ENCODE measurements at places on chromosomes 5 and 9. TPM values are rescaled to one million over a fixed set of nuclear protein-coding genes. Genes with fewer than 3 reads are reported as not detected.

The RPL35 gene
- total RNA-seq = 1,822 TPM

DNA sequence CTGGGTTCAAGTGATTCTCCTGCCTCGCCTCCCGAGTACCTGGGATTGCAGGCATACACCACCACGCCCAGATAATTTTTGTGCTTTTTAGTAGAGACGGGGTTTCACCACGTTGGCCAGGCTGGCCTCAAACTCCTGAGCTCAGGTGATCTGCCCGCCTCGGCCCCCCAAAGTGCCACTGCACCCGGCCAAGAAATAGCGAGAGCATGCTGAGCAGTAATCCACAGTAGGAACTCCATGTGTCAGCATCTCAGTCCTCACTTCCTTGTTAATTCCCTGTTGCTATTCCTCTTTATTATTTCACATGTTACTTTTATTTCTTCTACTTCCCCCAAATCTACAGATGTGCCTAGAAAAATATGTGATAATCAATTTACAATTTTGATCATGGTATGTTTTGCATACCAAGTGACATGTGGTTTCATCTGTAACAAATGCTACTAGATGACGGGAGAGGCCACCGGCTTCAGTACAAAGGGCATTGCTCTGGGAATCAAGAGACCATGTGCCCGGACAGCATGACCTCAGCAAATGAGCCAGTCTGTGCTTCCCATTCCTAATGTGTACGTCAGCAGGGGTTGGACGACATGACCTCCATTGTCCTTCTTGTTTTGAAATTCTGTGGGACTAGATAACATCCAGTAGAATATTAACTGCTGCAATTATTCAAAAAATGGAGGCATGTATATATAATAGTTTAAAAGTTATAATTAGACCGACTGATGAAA is 61.6 kb downstream of the FNBP1 start:
- peak overlapping the region; percentile 92 for H3K27ac ChIP-seq
- peaks cover 51% of the 10 kb centered on the region for H3K36me3 ChIP-seq
- no peak for DNase-seq
- H3K27me3 ChIP-seq = no peaks in the 10 kb centered on the region
- H3K4me3 ChIP-seq = peak overlapping the region; percentile 46
- peaks cover 58% of the 10 kb centered on the region for H3K4me1 ChIP-seq

The SERINC5 gene
- 48.3 TPM for total RNA-seq

The FOXD4L5 gene
- 0.26 TPM for total RNA-seq

The LIFR gene
- total RNA-seq = 0.23 TPM

The DNAJC18 gene
- total RNA-seq = 73.7 TPM

DNA sequence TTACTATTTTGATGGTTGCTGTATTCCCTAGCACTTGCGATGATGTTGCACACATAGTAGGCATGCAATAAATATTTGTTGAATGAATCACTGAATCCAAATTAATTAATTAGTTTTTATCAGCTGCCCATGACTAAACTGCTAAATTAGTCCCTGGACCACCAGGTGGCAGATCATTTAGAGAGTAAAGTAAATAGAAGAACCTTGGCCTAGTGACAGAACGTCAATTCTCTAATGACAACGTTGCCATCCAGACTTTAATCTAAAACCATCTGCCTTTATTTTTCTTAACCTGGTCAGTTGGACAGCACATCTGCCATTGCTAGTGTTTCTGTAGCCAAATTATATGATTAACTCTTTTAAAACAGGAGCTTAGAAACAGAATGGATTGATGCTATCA is 457.5 kb downstream of the KIF4B start:
- H3K27me3 ChIP-seq = peaks cover 9% of the 10 kb centered on the region
- H3K36me3 ChIP-seq = no peaks in the 10 kb centered on the region
- H3K4me3 ChIP-seq = no peak overlapping the region

DNA sequence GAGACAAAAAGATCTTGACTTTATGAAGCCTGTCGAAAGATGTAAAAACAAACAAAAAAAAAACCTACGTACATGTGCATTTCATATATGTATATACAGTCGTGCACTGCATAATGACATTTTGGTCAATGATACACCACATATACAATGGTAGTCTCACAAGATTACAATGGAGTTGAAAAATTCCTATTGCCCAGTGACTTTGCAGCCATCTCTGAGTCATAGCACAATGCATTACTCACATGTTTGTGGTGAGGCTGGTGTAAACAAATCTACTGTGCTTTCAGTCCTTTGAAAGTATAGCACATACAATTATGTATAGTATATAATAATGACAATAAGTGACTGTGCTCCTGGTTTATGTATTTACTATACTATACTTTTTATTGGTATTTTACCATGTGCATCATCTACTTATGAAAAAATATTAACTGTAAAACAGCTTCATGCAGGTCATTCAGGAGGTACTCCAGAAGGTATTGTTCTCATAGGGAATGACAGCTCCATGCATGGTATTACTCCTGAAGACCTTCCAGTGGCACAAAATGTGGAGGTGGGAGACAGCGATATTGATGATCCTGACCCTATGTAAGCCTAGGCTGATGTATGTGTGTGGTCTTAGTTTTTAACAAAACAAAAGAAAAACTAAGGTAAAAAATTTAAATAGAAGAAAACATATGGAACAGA is 73.7 kb upstream of the FST start:
- no peak overlapping the region for H3K4me3 ChIP-seq
- H3K4me1 ChIP-seq = peaks cover 9% of the 10 kb centered on the region

The SEC61B gene
- 121 TPM for total RNA-seq

- no peaks in the 10 kb centered on the region for H3K4me1 ChIP-seq
- no peak overlapping the region for H3K4me3 ChIP-seq
- H3K27ac ChIP-seq = no peak overlapping the region
- no peak for DNase-seq
Measured at GRCh38 chr5:68037546-68037945, 178.0 kb upstream of the PIK3R1 start.

The WASHC1 gene
- 11.8 TPM for total RNA-seq

GRCh38 chr5:32507738-32508434 is 63.3 kb upstream of the ZFR start:
- H3K36me3 ChIP-seq = no peaks in the 10 kb centered on the region
- H3K27me3 ChIP-seq = peaks cover 22% of the 10 kb centered on the region
- H3K4me3 ChIP-seq = no peak overlapping the region
- H3K4me1 ChIP-seq = peaks cover 16% of the 10 kb centered on the region
- H3K27ac ChIP-seq = peak overlapping the region; percentile 42

DNA sequence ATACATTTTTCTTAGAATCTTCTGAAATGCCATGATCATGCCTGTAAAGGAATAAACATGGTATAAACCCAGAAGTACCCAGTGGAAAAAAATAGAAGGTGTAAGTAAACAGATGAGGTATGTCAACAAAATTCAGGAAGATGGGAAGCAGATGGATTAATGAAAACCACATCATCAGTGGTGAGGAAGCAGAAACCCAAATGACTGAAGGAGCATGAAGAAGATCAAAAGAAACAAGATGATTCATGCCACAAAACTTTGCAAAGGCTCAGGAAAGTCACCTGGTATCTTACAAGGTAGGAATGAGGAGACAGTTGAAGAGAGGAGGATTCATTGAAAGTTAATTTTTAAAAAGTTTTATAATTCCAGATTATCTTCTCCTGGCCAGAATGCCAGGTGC is 132.8 kb upstream of the PAPPA start:
- H3K4me1 ChIP-seq = no peaks in the 10 kb centered on the region
- no peak overlapping the region for H3K27ac ChIP-seq
- no peaks in the 10 kb centered on the region for H3K36me3 ChIP-seq
- DNase-seq = no peak
- no peaks in the 10 kb centered on the region for H3K27me3 ChIP-seq

The RPL7A gene
- 2,856 TPM for total RNA-seq

The SOX30 gene
- 0.34 TPM for total RNA-seq

DNA sequence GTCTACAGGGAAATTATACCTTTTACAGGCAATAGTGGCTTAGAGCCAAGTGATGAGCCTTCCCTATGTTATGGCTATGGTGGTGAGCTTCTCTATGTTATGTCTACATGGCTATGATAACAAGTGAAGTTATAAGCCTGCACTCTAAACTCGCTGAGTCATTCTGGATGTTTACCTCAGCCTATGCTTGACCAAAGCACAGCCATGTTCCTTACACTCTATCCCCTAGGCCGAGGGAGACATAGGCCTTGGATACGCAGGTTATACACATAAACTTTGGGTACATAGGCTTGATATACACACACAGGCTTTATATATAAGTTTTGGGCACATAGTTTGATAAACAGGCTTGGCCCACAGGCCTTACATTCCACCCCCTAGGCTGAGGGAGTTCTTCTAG is 13.8 kb downstream of the DMAC1 start:
- no peak for DNase-seq
- no peak overlapping the region for H3K4me3 ChIP-seq
- H3K4me1 ChIP-seq = peaks cover 6% of the 10 kb centered on the region
- no peak overlapping the region for H3K27ac ChIP-seq
- H3K27me3 ChIP-seq = no peaks in the 10 kb centered on the region
- H3K36me3 ChIP-seq = peaks cover 1% of the 10 kb centered on the region

DNA sequence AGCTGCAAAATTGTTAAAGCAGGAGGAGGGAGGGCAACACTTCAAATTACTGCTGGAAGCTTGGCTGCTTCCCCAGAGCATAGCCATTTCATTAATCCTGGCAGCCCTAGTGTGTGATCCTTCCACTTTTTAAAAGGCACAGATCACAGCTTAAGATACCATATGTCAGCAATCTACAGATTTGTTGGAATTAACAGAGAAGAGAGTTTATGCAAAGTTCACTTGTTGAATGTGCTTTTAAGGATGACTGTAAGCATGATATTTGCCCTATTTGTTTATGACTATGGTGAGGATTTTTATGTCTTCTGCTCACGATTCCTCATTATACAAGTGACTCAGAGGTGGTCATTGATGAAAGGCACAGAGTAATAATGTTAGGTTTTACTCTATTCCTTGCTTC is 156.0 kb upstream of the CDKN2B start:
- no peak overlapping the region for H3K27ac ChIP-seq
- H3K4me3 ChIP-seq = no peak overlapping the region
- peaks cover 53% of the 10 kb centered on the region for H3K27me3 ChIP-seq
- H3K36me3 ChIP-seq = no peaks in the 10 kb centered on the region

- H3K27ac ChIP-seq = no peak overlapping the region
- no peaks in the 10 kb centered on the region for H3K27me3 ChIP-seq
- DNase-seq = no peak
Measured at GRCh38 chr9:86589273-86589672, 235.1 kb upstream of the TUT7 start.

DNA sequence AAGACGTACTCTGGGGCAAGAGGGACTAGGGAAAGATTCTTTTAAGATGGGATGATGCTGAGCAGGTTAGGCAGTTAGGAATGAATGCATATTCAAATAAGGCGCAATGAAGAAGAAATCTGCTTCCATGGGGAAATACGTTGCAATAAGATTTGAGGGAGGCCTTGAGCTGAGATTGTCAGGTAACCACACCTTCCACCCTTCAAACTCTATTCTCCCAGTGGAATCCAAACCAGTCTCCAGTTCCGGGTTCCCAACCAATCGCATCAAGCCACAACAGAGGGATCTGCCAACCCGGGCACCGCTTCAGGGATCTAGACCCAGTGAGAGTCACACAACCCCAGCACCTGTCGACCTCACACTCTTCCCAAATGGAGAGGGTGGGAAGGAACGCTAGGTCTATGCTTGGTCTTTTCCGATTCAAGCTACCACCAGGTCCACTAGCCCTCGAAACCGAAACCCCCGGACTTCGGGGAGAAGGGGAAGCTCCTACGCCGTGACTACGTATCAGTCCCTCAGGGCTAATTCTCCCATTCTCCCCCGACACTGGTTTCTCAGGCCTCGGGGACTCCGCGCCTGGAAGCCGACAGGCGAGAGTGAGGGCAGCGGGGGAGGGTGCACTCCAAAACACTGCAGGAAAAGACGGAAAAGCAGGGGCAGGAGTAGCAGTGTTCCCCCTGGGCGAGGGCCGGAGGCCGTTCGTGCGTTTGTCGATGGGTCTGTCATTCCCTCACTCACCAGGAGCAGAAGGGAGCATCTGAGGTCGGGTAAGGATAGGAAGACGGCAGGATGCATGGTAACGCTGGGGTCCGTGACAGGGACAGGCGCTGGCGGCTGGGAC is 534 bp downstream of the ERP44 start:
- DNase-seq = peak; percentile 32
- H3K27ac ChIP-seq = peak overlapping the region; percentile 97
- peaks cover 43% of the 10 kb centered on the region for H3K4me1 ChIP-seq
- peak overlapping the region; percentile 97 for H3K4me3 ChIP-seq
